ENCODE measurements at places on chromosomes 5 and 9. TPM values are rescaled to one million over a fixed set of nuclear protein-coding genes. Genes with fewer than 3 reads are reported as not detected.

The RNF183 gene
- not detected for total RNA-seq

The ADGRD2 gene
- total RNA-seq = not detected

The MACIR gene
- 16.6 TPM for total RNA-seq

The BTF3 gene
- total RNA-seq = 1,119 TPM

The IGFBPL1 gene
- total RNA-seq = 2.3 TPM

The YTHDC2 gene
- total RNA-seq = 7.5 TPM

The GDNF gene
- total RNA-seq = 0.03 TPM

The TCF7 gene
- total RNA-seq = 10.7 TPM

The SOHLH1 gene
- 0.12 TPM for total RNA-seq

The WDR55 gene
- 28.2 TPM for total RNA-seq

The AQP3 gene
- total RNA-seq = 22.7 TPM

The CDC23 gene
- total RNA-seq = 25.3 TPM

The ABLIM3 gene
- 19.6 TPM for total RNA-seq

The C6 gene
- total RNA-seq = not detected

The SYK gene
- total RNA-seq = not detected

The PAEP gene
- total RNA-seq = 0.27 TPM

The CEMIP2 gene
- total RNA-seq = 68.8 TPM

The WHRN gene
- 6.4 TPM for total RNA-seq

The HINT1 gene
- 416 TPM for total RNA-seq

The DMRT3 gene
- total RNA-seq = not detected

The SPINK4 gene
- total RNA-seq = not detected

The SPATA31D4 gene
- total RNA-seq = not detected

The C1QTNF3 gene
- total RNA-seq = 0.09 TPM

The LTC4S gene
- total RNA-seq = not detected

The SPINK6 gene
- 0.45 TPM for total RNA-seq

The CFAP157 gene
- total RNA-seq = 0.08 TPM

The GADD45G gene
- total RNA-seq = 0.21 TPM

The IFNA13 gene
- not detected for total RNA-seq

The PCDHGA10 gene
- total RNA-seq = 0.03 TPM

The TEK gene
- 0.12 TPM for total RNA-seq

The BHMT2 gene
- not detected for total RNA-seq

The PCDHA11 gene
- 0.29 TPM for total RNA-seq

The IPO11 gene
- 15.8 TPM for total RNA-seq

The KCNN2 gene
- 0.07 TPM for total RNA-seq

The SEC61B gene
- total RNA-seq = 352 TPM

The HCN1 gene
- total RNA-seq = not detected

The POLR3G gene
- total RNA-seq = 16.6 TPM

The FSTL4 gene
- 4.9 TPM for total RNA-seq

The OLFML2A gene
- 22.1 TPM for total RNA-seq

The CDKN2AIPNL gene
- total RNA-seq = 41.2 TPM

The MELK gene
- 78.0 TPM for total RNA-seq

The PGM5 gene
- total RNA-seq = not detected

The OR1J1 gene
- not detected for total RNA-seq

The OTULINL gene
- 24.0 TPM for total RNA-seq

The FIBCD1 gene
- total RNA-seq = 12.1 TPM
